H7 (cell line): ENCODE measurements at places on chromosomes 7 and 10.

DNA sequence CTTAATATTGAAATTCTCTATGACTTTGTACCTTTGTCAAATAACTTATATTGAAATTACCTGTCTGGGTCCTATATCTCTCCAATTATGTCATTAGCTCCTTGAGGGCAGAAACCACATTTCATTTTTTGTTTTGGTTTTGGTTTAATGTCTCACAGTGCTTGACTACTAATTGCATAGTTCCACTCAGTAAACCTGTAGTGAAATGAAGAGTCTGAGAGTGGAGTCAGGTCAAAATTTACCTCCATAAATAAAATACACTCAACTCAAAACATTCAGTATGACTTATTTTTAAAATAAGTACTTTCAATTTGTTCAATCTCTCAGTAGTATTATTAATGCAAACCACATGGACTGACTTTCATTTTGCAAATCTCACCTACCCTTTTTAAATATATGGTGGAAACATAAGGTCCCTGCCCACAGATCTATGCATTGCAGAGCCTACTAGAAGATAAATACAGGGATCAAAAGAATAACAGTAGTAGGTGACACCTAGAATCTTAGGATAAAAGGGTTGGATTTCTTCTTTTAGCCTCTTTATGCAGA is 32.5 kb downstream of the PDE1C start:
- no peak for DNase-seq

GRCh38 chr10:79022565-79023230 is 46.1 kb upstream of the ZMIZ1 start:
- peak; percentile 96 for DNase-seq

DNA sequence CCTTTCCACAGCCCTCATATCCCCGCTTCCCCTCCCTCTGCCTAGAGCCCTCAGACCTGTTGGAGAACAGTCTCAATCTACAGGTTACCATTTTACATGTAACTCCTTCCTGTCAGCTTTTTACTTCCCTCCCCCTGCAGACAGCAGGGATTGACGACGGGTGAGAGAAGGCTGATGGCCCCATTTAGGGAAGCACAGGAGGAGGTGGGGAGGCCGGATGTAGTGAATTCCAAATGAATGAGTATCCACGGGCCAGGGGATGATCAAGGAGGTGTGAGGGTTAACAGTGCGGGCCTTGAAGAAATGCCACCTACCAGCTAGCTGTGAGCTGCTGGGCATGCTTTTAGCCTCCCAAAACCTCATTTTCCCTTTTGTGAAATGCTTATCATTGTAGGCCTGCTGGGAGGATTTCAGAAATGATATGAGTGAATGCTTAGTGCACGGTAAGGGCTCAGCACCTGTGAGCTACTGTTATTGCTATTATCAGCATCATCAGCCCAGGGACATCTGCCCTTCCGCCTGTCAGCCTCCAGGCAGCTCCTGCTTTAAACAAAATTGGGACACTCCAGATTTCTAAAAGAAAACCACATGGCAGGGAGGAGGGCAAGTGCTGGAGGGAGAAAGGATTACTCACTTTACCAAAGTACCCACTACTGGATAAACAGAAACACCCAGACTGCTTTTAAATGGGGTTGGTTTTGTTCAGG is 6.5 kb upstream of the NANOS1 start:
- DNase-seq, result peak; percentile 79

GRCh38 chr7:45597286-45597984 is 23.3 kb downstream of the ADCY1 start:
- peak; percentile 33 for DNase-seq

- no peak for DNase-seq
Measured at GRCh38 chr7:103576641-103577040, 130.6 kb upstream of the SLC26A5 start.

- DNase-seq, result no peak
Measured at GRCh38 chr10:58438340-58438871, 53.2 kb downstream of the TFAM start.

- DNase-seq, result no peak
Measured at GRCh38 chr7:96973986-96974385, 31.4 kb upstream of the DLX6 start.

GRCh38 chr7:47087866-47088265 is 494.0 kb downstream of the TNS3 start:
- no peak for DNase-seq

DNA sequence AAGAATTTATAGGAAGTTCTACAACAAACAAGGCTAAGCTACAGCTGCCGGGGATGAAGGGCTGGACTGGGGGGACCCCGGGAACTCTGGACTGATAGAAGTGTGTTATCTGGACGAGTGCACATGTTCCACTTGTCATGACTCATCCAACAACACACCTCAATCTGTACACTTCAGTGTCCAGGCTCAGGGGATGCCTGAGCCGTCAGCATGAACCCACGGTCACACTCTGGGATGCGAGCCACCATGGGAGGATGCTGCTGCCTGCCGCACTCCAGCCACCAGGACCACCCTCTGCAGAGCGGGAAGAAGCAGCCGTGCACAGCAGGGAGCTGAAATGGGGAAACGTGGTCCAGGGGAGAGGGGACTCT is 67.5 kb downstream of the MAD1L1 start:
- DNase-seq, result peak; percentile 28

GRCh38 chr10:44478876-44479705 is 94.2 kb upstream of the CXCL12 start:
- DNase-seq, result no peak

- DNase-seq, result no peak
Measured at GRCh38 chr7:137360087-137360679, 16.6 kb upstream of the PTN start.

DNA sequence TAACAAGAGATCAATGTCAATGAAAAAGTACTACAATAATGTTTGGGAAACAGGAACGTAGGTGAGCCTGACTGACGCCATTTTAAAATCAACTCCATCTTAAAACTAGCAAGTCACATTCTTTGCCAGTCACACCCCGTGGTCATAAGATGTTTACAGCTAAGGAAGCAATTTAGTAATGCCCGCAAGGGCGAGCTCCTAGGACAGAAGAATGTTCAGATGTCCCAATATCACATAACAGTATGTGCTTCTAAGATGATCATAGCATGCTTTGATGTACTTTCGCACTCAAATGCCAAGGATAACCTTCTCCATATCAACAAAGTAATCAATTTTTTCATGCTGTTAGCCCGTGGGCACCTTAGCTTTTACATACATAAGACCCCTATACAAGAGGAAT is 113.8 kb upstream of the EGFR start:
- DNase-seq, result no peak

DNA sequence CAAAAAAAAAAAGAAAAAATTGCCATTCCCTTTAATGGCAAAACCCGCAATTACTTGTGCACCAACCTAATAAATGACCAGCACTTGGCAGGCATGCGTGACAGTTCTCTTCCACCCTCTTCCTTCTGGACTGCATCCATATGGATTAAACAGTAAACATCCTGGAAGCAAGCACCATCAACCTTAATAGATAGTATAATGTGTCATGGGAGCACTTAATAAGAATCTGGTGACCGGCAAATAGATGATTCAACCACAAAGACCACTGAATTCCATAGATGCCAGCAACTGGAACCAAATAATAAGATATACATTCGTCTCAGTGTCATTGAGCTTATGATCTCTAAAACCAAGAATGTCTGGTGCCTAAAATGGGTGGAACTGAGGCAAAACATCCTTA is 610.2 kb downstream of the CALN1 start:
- no peak for DNase-seq

DNA sequence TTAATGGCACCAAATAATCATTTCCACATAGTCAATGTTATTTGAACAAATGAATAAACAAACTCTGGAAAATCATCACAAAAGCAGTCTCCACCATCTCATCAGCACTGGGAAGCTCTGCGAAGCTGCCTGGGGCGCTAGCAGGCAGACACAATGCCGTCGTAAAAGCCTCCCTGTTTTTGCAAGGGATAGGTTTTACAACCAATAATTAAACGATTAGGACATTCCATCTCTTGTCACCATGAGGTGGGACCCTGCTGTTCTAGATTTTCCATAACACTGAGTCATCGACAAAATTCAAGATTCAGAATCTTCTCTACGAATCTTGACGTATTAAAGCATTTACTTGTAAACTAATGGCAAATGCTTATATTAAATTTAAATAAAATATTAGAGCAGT is 172.8 kb upstream of the AKR1E2 start:
- DNase-seq, result peak; percentile 12

DNA sequence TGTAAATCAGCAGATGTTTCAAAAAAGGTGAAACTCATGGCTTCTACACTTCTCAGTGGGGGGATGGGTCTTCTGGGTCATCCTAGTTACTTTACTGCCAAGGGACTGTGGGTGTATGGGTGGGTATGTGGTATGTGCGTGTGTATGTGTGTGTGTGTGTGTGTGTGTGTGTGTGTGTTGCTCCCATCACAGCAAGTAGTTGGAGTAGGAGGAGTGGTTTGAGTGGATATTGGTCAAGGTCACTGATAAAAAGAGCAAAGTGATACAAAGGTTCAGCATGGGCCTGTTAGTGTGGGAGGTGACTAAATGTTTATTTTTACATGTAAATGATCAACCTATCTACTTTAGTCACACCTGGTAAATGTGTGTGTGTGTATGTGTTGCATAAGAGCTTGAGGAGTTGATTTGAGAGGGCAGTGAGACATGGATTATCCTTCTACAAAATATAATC is 11.8 kb upstream of the COBL start:
- no peak for DNase-seq
